ENCODE measurements at places on chromosomes 5 and 9.

DNA sequence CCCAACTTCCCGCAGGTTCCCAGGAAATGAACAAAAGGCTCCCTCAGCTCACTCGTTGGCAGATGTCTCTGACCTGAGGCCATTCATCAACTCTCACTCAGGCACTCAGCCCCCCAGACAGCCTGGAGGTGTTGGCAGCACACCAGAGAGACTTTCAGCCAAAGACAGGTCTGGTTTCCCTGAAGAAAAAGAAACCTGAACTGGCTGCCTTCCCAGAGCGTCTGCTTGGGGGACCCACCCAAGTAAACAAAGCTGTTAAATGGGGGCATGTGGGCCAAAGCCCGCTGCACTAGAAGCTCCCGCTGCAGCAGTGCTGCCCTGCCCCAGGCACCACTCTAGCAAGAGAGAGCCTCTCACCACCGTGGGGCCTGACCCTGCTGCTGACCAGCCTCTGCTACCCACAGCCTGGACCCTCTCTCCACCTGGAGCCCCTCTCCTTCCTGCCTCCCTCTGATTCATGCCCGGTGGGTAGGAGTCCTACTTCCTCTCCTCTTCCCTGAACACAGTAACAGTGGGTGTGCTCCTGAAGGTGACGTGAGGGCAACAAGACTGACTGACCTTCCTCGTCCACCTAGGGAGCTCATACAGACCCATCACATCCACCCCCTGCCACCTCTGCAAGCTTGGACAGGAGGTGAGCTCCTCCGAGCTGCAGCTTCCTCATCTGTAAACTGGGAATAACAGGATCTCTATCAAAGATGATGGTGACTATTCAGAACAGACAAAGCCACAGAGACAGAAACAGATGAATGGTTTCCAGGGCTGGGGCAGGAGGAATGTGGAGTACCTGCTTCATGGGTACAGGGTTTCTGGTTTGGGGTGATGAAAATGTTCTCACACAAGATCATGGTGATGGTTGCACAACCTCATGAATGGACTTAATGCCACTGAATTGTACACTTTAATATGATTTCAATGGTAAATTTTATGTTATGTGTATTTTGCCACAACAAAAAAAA, 31.0 kb upstream of the GABRP start:
- no peak for DNase-seq

DNA sequence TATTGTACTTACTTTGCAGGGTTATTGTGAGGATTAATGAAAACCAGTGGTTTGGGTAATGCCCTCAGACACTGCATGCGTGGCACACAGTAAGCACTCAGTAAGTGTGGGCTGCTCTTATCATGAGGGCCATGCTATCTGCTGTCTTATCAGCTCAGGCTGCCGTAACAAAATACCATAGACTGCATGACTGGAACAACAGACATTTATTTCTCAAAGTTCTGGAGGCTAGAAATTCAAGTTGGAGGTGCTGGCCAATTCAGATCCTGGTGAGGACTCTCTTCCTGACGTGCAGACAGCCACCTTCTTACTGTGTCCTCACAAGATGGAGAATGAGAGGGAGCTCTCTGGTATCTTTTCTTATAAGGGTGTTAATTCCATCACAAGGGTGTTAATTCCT, 23.9 kb upstream of the SH3PXD2B start:
- no peak for DNase-seq

DNA sequence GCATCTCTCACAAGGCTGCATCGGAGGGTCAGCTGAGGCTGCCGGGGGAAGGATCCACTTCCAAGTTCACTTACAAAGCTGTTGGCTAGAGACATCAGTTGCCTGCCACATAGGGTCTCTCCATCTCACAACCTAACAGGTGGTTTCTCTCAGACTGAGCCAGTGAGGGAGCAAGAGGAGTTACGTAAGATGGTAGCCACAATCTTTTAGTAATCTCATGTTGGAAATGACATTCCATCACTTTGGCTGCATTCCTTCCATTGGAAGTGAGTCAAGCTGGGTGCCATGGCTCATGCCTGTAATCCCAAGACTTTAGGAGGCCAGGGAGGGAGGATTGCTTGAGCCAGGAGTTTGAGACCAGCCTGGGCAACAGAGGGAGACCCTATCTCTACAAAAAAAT, 7.4 kb upstream of the GRK6 start:
- DNase-seq = no peak

GRCh38 chr5:103582364-103582763, 19.8 kb upstream of the NUDT12 start:
- DNase-seq = peak; percentile 41

GRCh38 chr9:21709464-21710058, 92.9 kb upstream of the MTAP start:
- DNase-seq = peak; percentile 87

GRCh38 chr5:181190711-181191525, 14.1 kb downstream of the TRIM7 start:
- DNase-seq = peak; percentile 63

- DNase-seq = no peak
Observed at GRCh38 chr5:90747693-90748092, 189.1 kb downstream of the ADGRV1 start.

- no peak for DNase-seq
Observed at GRCh38 chr9:4933177-4933576, 51.9 kb upstream of the JAK2 start.

GRCh38 chr5:6264394-6264793, 114.0 kb downstream of the MED10 start:
- DNase-seq = no peak

DNA sequence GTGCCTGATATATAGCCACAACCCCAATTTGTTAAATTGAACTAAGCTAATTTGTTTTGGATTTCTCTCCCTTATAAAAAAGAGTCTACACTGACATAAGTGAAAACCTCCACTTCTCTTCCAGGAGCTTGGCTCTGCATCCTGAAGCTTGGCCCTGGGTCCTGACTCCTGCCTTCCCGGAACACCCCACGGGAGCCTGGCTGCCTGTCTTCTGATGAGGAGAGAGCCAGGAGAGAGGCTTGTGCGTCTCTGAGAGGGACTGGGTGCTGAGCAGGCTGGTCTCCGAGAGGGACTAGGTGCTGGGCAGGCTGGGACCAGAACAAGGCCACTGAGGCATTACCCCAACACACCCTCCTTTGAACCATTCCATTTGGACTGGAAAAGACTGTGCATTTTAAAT, 6.5 kb upstream of the PTGES start:
- DNase-seq = no peak

DNA sequence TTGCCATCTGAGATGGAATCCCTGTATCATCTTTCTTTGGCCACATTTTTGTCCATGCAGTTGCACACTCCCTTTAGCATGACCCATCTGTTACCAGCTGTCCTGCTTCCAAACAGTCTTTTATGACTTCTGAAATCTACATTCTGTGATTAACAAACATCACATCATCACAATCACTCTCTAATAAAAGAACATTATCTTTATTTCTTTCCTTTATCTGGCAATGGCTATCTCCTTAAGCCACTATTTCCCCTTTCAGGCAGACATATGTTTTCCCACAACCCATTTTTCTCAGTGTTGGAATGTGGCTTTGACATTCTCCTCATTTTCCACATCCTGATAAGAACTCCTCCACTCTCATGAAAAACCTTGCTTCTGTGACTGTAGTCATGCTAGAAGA, 141.0 kb downstream of the ST8SIA4 start:
- no peak for DNase-seq

GRCh38 chr5:173291722-173292658, 36.2 kb downstream of the STC2 start:
- DNase-seq = no peak

DNA sequence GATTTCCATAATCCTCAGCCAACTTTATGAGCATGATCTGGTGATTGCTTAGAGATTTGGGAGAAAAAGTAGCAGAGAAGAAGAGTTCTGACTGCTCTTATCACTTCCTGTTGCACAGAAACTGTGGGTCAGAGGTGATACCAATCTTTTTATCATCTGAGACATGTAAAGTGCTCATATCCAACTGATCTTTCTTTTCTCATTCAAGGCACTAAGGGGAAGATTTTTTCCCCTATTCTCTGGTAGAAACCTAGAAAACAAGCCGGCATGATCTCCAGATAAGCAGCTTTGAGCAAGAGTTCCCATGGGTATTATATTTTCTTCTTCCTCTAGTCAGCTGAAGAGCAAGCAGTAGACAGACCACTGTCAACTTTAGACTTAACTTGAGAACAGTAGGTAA, 29.0 kb upstream of the GPR150 start:
- DNase-seq = no peak

DNA sequence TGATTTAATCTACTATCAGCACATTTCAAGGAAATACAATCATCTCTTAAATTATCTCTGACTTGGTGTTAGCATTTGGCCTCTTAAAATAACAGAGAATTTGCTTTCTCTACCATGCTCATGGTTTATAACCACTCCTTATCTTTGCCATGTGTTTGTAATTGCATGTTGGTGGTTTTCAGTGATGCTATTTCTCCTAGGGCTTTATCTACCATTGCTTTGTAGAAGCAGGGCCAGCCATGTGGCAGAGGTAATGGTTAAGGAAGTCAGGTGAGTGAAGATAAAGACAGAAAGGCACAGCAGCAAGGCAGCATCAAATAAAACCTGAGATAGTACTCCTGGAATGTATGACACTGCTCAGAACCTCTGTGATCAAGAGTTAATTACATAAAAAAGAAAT, 206.2 kb downstream of the FER start:
- DNase-seq = no peak

GRCh38 chr5:138054847-138055558, 22.1 kb upstream of the FAM13B start:
- peak; percentile 78 for DNase-seq

GRCh38 chr9:112361601-112362000, 18.3 kb upstream of the HSDL2 start:
- DNase-seq = no peak

DNA sequence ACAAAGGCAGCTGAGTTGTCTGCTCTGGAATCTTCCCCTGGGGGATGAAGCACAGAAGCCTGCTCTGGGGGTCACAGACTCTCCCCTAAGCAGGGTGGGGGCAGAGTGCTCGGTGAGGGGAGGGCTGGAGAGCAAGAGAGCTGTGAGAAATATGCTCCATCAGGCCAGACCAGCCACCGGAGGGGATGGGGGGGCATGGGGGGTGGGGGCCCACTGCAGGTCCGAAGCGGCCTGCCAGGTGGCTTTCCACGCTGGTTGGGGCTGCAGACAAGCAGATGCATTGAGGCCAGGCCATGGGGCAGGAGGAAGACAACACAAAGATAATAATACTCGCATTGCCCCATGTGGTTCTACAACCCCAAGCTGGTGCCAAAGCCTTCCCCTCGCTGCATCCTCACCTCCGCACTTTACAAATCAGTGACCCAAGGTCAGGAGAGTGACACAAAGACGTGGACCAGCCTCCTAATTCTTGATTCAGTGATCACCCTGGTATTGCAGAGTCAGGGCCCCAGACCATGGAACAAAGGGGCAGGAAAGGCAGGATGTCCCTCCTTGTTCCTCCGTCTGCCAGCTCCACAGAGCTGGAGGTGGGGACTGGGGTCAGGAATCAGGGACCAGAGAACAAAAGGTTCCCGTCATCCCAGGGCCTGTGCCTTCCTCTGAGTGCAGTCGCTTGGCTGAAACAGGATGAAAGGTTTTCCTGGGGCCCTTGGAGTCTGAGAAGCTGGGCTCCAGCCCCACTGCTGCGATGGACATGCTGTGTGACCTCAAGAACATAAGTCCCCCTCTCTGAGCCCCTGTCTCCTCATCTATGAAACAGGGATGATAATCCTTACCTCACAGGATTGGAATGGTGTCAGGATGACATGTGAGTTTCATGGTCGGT, 37.2 kb upstream of the GABRP start:
- DNase-seq = no peak

DNA sequence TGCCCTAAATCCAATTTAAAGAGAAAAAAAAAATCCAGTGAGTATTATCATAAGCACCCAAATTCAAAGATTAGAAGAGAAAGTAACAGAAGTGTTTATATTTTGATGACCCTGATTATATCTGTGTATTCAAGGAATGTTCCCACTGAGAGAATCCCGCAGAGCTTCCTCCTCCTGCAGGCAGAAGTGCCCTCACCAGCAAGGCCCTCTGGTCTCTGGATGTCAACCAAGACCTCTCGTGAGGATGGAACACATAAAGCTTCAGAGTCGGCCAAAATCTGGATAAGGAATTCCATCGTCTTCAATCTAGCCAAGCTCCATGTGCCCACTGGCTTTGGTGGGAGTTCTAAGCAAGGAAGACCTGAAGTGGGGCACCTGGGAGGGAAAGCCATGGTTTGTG, 18.1 kb downstream of the PTCH1 start:
- DNase-seq = no peak

Measured in testis (tissue), 5 donors.